Activated CD4-positive, alpha-beta T cell treated with anti-CD3 and anti-CD28 coated beads, Interleukin-2, amount 50 U/mL, for 1 hour (primary cell): ENCODE measurements at places on chromosomes 13 and 19.
A peak's percentile ranks its signal among the peaks of the same experiment; 100 is the strongest.

GRCh38 chr19:33960566-33960965 is 163.9 kb downstream of the KCTD15 start:
- no peak for DNase-seq

DNA sequence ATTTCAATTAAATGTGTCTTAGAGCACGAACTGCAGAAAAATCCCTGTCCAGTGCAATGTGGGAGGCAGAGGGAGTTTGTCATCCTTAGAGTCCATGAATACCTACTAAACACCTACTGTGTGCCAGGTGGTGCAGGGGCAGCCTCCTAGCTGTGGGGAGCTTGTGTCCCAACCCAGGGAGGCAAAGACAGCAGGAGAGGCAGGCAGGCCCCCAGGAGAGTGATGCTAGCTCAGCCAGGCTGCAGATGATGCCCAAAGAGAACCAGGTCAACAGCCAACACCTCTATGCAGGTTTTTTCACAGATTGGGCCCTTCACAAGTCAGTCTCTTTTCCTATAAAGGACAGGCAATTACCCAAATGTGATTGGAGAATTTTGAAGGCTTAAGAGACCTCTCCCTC is 108.2 kb upstream of the UQCRFS1 start:
- DNase-seq = no peak

DNA sequence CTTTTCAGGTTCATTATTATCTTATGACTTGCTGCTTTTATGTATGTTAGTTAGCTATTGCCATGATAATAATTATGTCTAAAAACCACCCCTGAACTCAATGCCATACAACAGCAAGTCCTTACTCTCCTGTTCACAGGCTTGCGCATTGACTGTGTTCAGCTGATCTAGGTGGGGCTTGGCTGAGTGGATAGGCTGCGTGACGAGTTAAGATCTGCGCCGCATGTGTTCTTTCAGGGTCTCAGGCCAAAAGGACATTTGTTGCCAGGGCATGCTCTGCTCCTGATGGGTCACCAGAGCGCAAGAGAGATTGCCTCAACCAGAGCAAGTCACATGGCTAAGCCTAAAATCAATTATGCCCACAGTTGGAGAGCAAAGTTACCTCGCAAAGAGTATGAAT is 859 bp downstream of the ZNF568 start:
- no peak for DNase-seq

- DNase-seq = no peak
Observed at GRCh38 chr13:75123428-75123827, 358.5 kb downstream of the TBC1D4 start.

- DNase-seq = no peak
Observed at GRCh38 chr19:43984687-43985000, 656 bp downstream of the ZNF155 start.

- DNase-seq = no peak
Observed at GRCh38 chr13:111941845-111942447, 125.0 kb upstream of the SOX1 start.

GRCh38 chr13:101181076-101181685 is 235.1 kb downstream of the NALCN start:
- DNase-seq = no peak

DNA sequence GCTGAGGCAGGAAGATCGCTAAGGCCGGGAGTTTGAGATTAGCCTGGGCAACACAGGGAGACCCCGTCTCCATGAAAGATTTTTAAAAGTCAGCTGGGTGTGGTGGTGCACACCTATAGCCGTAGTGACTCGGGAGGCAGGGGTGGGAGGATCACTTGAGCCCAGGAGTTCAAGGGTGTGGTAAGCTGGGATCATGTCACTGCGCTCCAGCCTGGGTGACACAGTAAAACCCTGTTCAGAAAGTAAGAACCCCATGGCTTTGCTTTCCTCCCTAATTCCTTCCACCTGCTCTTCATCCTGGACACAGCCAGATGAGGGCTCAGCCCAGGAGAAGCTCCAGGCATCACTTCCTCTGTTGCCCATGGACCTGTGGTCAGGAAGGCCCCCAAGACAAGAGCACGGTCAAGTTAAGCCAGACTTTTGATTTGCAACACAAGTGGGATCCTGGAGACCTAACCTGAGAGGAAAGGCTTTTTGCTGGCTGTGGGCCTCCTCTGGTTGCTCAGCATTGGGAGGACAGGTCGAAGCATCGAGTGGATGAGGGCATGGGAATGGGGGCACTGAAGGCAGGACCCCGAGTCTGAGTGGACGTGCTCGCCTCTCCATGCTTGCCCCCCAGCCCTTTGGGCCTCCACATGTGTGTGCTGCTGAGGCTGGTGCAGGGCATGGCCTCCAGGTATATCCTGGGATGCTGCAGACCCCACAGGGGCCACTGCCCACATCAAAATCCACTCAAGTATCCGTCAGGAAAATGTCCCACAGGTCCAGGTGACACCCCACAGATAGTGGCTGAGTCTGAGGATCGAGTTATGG is 25.4 kb downstream of the TUBA3C start:
- DNase-seq = no peak

GRCh38 chr19:43779147-43779819 is 1.5 kb downstream of the KCNN4 start:
- DNase-seq = no peak

- DNase-seq = no peak
Observed at GRCh38 chr13:80469105-80469852, 128.4 kb upstream of the SPRY2 start.

GRCh38 chr13:114146629-114147028 is 14.2 kb upstream of the RASA3 start:
- no peak for DNase-seq

GRCh38 chr13:58500938-58501337 is 869.4 kb downstream of the PCDH17 start:
- DNase-seq = no peak

GRCh38 chr13:61470786-61471185 is 55.1 kb upstream of the PCDH20 start:
- DNase-seq = no peak

DNA sequence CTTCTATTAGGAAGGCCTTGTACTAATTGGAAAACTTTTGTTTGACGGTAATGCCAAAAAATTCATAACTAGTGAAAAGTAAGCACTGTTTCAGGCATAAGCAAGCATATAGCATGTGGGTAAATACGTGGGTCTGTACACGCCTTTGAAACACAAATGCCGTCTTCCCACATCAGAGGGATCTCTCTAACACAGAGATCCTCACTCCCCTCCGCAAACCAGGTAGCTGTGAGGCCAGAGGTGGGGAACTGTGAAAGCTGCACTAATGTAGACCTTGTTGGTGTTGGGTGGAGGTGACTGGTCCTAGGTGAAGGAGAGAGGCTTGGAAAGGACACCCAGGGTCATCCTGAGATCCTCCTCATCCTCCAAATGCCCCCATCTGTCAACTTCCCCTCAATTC is 16.0 kb upstream of the POU2F2 start:
- no peak for DNase-seq

- no peak for DNase-seq
Observed at GRCh38 chr13:44331912-44332851, 41.4 kb upstream of the SERP2 start.

- DNase-seq = no peak
Observed at GRCh38 chr13:41065078-41065477, 3.8 kb downstream of the WBP4 start.

GRCh38 chr13:40060296-40061007 is 405.0 kb downstream of the COG6 start:
- no peak for DNase-seq

- DNase-seq = no peak
Observed at GRCh38 chr13:59706101-59706976, 457.4 kb downstream of the DIAPH3 start.

DNA sequence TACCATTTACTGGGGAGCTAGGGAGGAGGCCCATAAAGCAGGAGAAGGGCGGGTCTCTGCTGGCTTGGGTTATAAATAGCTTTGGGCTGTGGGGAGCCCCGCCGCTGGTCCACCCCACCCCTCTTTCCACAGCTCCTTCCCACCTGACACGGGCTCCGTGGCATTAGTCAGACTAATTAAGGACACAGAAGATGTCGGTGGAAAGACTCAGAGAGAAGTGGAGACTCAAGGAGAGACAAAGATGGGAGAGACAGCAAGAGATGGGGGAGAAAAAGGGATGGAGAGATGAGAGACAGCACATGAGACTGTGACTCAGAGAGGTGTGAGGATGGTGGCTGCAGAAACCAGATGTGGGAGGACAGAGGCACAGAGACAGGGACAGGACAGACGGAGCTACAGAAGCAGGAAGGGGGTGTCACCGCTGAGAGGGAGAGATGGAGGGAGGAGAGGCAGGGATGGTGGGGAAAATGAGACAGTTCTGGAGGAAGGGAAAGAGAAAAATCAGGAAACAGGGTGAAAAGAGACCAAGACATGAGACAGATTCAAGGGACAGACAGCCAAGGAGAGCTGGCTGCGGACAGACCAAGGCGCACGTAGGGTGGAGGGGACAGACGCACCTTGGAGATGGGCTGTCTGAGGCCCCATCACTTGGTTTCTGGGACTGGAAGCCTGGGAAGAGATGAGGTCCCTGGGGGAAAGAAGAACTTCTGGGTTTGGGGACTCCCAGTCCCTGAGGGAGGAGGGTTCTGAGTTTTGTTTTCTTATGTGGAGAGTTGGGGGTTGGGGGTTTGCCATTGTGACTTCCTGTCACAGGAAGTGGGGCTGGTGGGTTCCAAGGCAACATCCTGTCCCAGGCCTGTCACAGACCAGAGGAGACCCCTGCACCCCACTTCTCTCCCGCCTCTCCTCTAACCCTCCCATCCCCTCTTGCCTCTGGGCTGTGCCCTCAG is 4.1 kb downstream of the ARHGEF1 start:
- peak; percentile 58 for DNase-seq
